ENCODE measurements at places on chromosomes 4 and X. TPM values are rescaled to one million over a fixed set of nuclear protein-coding genes. Genes with fewer than 3 reads are reported as not detected.

STBD1 gene
- total RNA-seq: 34.3 TPM

GYPE gene
- total RNA-seq: 0.66 TPM

CYBB gene
- total RNA-seq: 9.7 TPM

TIGD4 gene
- total RNA-seq: 0.39 TPM

MSANTD1 gene
- 0.69 TPM for total RNA-seq

HSFX2 gene
- 1.1 TPM for total RNA-seq

SPP1 gene
- 27.6 TPM for total RNA-seq

ETDA gene
- not detected for total RNA-seq

PRRG1 gene
- total RNA-seq: 11.1 TPM

RAB40AL gene
- total RNA-seq: 1.3 TPM

PHKA1 gene
- 4.0 TPM for total RNA-seq

SULT1B1 gene
- total RNA-seq: 224 TPM

TAB3 gene
- total RNA-seq: 20.1 TPM

CDKL2 gene
- 2.3 TPM for total RNA-seq

C1QTNF7 gene
- 13.0 TPM for total RNA-seq

C4orf36 gene
- 0.67 TPM for total RNA-seq

NUDT9 gene
- total RNA-seq: 32.5 TPM

AVPR2 gene
- 0.78 TPM for total RNA-seq

CXCL11 gene
- 0.19 TPM for total RNA-seq

DAPP1 gene
- total RNA-seq: 1.7 TPM

SSX3 gene
- not detected for total RNA-seq

LGI2 gene
- total RNA-seq: 2.5 TPM

TXK gene
- 2.4 TPM for total RNA-seq

STIM2 gene
- total RNA-seq: 23.5 TPM

TGIF2LX gene
- not detected for total RNA-seq

GAB3 gene
- 2.5 TPM for total RNA-seq

DCLK2 gene
- 4.3 TPM for total RNA-seq

MND1 gene
- total RNA-seq: 5.3 TPM

DCAF12L2 gene
- 1.3 TPM for total RNA-seq

TEX13B gene
- not detected for total RNA-seq

CLNK gene
- 0.27 TPM for total RNA-seq

NBDY gene
- total RNA-seq: 14.9 TPM
